ENCODE measurements at places on chromosomes 13 and 19.
A peak's percentile ranks its signal among the peaks of the same experiment; 100 is the strongest.

DNA sequence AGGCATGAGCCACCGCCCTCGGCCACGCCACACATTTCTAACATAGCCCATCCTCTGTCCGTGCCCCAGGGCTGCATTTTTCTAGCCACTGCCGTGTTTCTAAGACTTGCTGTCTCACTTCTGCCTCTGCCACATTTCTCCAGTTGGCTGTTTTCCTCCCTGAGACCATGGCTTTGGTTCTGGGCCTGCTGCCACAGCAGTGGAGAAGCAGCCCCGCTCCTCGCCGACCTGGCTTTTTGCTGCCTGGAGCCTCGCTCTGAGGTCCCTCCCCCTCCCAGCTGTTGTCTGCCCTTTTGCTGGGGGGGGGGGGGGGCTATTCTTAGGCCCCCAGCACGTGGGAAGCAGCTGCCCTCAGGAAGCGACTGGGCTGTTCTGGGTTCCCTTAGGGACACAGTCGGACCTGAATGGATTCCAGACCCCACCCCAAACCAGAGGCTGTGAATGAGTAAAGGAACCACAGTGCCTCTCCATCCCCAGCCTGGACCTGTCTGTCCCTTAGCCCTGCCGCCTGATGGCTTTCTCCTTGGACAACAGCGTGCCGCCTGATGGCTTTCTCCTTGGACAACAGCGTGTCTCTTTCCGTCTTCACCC, 3.3 kb downstream of the GYS1 start:
- no peak for DNase-seq

DNA sequence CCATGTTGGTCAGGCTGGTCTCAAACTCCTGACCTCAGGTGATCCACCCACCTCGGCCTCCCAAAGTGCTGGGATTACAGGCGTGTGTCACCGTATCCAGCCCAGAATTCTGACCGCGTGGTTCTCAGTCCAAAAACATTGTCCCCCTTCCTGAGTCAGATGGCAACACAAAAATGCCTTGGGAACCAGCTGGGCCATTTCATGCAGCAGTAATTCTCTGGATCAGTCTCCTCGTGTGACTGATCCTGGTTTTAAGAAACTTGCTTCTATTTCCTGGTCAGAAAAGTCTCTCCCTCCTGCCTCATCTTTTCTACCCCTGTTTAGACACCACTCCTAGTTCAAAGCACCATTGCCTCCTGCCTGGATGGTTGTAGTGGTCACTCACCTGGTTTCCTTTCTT, 60.9 kb upstream of the USP29 start:
- DNase-seq = no peak

DNA sequence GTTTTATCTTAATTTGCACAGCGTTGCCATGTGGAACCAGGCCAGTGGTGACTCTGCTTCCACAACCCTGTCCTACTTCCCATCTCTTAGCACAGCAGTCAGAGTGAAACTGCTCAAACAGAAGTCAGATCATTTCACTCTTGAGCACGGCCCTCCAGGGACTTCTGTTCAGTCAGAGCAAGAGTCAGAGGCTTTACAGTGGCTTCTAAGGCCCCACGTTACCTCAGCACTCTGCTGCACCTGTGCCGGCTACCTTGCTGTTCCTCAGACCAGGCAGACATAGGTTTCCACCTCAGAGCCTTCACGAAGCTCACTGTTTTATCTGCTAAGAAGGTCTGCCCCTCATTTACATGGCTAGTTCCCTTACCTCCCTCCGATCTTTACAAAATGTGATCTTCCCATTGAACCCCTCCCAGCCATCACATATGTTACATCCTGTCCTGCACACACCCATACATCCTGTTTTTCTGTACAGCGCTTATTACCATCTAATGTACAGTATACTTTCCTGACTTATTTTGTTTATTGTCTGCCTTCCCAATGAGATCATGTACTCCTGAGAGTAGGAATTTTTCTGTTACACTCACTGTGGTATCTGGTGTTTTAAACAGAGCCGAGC, 41.6 kb downstream of the TM9SF2 start:
- no peak for DNase-seq

GRCh38 chr13:26923824-26924605, 163.4 kb upstream of the GPR12 start:
- peak; percentile 2 for DNase-seq

- DNase-seq = no peak
Observed at GRCh38 chr19:45117671-45118070, 24.7 kb downstream of the PPP1R37 start.

- no peak for DNase-seq
Observed at GRCh38 chr13:26474286-26474685, 83.2 kb upstream of the WASF3 start.

GRCh38 chr13:43195551-43195950, 172.2 kb downstream of the DNAJC15 start:
- DNase-seq = no peak

- DNase-seq = no peak
Observed at GRCh38 chr13:48885027-48885395, 90.7 kb upstream of the FNDC3A start.

- DNase-seq = peak; percentile 33
Observed at GRCh38 chr13:74135326-74136083, 1.3 kb upstream of the KLF12 start.

- DNase-seq = no peak
Observed at GRCh38 chr13:43397111-43397510, 373.7 kb downstream of the DNAJC15 start.

GRCh38 chr19:13207846-13208671, 57.8 kb downstream of the IER2 start:
- no peak for DNase-seq

DNA sequence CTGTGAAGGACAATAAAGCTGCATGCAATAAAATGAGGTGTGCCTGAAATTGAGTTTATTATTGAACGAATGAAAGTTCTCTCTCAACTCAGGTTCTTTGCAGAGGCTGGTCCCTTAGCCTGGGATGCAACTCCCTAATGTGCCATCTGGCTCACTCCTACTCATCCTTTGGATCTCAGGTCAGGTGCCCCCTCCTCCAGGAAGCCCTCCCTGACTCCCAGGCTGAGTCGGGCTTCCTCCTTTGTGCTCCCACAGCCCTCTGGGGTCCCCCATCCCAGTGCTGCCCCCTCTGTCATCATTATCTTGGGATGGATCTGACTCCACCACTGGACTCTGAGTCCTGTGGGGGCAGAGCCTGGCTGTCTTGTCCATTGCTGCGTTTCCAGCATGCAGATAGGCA, 2.7 kb upstream of the IRGC start:
- no peak for DNase-seq

- DNase-seq = no peak
Observed at GRCh38 chr13:35557475-35557874, 81.0 kb upstream of the MAB21L1 start.

DNA sequence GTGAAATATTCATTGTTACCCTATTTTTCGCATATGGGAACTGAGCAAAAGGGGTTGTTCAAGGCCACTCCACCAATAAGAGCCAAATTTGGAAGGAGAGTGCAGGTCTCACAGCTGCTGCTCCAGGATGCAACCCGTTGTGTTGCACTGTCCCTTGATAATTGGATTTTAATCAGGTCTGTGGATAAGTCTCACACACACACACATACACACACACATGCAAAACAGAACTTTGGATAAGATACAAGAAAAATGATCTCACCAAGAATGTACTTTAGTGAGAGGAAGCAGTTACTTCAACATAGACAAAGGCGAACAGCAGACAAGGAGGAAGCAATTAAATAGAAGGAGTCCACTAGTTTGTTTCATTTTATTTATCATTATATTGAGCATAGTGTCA, 127.3 kb upstream of the EDNRB start:
- no peak for DNase-seq

DNA sequence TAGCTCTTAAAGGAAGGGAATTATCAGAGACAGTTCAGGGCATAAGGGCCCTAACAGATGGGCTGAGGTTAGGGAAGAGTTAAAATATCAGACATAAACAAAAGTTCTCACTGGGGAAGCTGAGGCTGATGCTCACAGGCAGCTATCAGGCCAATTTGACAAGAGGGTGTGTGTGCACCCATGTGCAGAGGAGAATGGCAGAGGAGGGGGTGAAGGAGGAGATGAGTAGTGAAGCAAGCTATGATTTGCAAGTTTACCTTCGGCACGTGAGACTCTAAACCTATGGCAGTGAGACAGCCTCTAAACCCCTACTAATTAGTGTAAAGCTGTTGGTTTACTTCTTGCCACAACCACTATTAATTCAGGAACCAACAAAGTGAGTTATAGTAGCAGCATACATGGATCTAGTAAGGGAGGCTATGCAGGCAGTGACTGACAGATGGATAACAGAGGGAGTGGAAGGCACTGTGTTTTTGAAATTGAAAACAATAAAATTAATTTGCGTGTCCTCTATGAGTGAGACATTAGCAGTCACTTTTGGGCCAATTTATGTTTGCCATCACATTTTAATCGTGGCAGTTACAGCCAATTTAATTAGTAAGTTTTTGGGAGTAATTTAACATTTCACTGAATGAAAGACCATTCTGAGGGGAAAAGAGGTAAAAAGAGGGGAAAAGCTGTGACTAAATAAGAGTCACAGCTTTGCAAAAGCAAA, 99.6 kb upstream of the HTR2A start:
- DNase-seq = no peak

GRCh38 chr19:31668921-31669320, 319.7 kb upstream of the TSHZ3 start:
- no peak for DNase-seq

DNA sequence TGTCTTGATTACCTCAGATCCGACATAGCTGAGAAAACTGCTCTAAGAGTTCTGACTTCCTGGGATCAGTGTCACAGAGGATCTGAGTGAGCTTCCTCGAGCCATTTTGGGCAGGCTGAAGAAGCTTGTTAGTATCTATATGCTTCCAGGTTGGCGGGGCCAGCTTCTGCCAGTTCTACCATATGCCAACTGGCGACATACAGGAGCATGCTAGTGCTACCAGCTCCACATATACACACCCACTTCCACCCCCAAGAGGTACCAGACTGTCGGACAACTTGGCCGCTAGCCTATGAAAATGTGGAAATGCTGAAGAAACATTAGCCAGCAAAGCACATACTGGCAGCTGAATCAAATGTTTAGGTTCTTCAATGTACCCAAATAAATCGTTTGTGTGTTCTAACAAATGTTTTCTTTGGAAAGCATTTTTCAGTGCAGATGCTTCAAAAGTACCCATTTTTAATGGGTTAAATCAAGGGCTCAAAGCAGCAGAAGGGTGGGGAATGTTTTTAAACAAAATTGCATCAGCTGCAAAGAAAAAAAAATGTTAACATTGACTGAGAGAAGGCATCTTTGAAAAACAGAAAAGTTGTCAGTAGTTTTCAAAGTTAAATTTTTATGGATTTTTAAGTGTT, 163.7 kb downstream of the KLF12 start:
- no peak for DNase-seq

DNA sequence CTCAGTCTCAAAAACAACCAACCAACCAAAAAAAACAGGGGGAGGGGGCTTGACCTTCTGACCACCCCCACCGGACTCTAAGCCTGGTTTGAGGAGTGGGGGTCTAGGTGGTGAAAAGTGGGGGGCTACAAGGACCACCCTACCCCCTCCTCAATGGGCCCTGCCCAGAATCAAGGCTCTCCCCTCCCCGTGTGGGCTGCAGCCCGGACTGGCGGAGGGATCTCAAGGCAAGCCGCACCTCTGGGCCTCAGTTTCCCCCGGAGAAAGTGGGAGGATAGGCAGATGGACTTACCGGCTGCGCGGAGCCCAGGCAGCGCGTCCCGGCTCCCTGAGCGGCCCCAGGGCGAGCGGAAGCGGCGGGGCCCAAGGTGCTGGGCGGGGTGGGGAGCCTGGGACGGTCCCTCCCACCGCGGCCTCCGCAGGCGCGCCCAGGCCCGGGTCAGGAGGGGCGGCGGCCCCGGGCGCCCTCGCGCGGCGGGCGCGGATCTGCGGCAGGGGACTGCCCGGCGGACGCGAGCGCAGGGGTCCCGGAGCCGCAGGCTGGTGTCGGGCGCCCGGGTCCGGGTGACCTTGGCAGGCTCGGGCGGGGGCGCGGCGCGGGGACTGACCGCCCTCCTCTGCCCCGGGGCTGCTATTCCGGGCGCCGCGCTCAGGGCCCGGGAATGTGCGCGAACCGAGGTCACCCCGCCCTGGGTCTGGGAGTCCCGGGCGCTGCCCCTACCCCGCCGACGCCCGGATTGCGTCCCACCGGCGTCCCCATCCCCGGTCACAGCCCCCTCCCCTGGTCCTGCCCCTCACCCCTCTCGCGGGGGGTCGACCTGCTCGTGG, at the start of gene ADAMTSL5:
Gene ADAMTSL5 (minus strand): TSS at position 349 of the 828 bp plus-strand sequence. CDS start 2,076 bp downstream, outside the sequence.
- peak; percentile 41 for DNase-seq

- no peak for DNase-seq
Observed at GRCh38 chr19:40235238-40236025, 8.9 kb upstream of the CCNP start.

DNA sequence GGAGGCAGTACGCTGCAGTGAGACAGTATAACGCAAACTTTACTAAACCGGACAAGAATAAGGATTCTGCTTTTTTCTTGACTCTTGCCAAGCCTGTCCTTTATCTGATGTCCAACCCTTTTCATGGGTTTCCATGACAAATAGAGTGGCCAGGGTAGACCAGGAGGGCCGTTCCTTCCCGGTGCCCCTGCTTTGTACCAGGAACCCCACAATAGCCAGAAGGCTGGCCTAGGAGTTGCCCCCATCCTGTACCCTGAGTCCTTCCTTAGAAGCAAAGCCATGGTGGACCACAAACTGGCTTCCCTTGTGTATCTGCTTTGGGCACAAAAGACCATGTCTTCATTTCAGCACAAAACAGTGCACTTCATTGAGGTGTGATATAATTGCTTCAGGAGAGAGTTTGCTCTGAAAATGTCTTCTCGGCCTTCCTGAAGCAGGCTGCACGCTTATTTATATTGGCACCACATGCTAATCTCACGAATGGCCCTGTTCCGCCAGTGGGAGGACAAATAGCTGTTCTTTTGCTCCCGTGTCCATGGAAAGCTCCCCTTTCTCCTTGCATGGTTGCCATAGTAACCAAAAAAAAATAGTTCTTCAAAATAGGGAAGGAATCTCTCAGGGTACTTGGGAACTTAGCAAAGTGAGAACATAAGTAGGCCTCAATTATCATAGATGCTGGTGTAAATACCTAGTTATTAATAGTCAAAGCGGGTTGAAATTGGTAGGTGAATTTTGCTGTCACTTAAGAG, 222.1 kb downstream of the ZIC5 start:
- DNase-seq = no peak

Data from A549 (cell line).